ENCODE measurements at places on chromosomes 16 and 17.

DNA sequence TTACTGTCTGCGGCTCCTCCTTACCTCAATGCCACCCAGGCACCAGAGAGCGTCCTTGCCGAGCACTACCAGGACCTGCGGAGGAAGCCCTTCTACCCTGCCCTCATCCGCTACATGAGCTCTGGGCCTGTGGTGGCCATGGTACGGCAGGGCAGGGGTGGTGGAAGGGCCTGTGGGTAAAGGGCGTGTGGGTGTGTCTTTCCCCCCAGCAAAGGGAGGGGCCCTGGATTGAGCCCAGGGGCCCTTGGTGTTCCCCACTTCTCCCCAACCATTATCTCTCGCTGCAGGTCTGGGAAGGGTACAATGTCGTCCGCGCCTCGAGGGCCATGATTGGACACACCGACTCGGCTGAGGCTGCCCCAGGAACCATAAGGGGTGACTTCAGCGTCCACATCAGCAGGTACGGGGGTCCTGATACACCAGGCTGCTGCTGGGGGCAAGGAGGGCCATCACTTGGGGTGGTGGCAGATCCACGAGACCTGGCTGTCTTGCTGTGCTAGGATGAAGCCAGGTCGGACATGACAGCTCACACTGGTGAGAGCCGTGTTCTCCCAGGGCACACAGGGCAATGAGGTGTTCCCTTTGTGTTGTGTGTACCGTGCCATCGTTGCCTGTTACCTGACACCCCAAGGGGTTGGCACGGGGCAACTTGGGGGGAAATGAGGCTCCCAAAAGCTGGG, 2.2 kb upstream of the DECR2 start:
- no peak for DNase-seq

- DNase-seq = no peak
These were observed 16.6 kb downstream of the NOS2 start for GRCh38 chr17:27783440-27784350.

DNA sequence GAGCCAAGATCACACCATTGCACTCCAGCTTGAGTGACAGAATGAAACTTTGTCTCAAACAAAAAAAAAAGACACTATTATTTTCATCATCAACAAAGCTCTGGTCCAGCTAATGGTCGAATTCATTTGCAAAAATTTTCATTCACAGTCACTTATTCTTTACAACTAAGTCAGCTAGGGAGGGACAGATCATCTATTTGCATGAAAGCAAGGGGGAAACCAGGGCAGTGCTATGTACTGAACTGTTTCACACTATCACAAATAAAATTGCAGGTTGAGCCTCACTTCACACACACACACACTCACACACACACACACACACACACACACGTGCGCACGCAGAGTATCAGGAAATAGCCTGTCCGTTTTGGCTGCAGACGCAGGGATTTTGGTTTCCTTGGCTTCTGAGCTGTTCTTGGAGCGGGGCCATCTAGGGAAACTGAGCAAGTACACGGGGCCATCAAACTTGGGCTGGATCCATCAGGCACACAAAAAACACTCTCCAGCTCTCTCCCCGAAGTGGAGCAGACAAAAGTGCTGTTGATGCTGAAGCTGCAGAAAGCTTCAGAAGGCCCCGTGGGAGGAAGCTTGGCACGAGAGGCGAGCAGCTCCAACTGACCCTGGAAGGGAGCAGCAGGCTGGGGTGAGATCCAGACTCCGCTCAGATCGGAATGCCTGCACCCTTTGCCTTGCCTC, 44.3 kb upstream of the HELZ start:
- DNase-seq = no peak

- DNase-seq = no peak
These were observed 7.3 kb downstream of the ST6GALNAC2 start for GRCh38 chr17:76578376-76578775.

- no peak for DNase-seq
These were observed 47.0 kb upstream of the GSG1L start for GRCh38 chr16:28110479-28110878.

DNA sequence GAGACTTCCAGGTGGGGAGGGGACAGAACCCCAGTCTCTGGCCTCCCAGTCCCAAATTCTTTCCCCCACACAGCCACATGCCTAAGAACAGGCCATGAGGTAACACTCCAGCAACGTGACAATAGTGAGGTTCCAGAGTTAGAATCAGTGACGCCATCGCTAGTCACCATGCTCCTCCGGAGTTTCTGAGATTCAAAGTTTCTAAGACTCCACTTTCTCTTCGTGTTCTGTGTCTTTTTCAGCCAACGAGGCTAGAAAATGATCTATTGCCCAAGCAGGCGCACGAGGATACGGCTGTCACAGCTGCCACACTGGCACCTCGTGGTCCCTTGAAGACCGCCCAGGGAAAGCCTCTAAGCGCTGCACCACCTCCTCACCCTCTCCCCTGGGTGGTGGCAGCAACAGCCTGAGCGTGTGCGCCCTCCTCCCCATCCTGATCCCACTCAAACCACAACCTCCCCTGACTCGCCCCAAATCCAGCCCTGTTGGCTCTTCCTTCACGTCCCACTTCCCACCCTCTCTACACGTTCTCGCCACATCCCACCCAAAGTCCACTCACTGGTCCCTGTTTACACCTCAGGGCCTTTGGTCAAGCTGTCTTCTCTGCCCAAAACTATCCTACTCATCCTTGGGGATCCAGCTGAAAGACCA, 1.0 kb downstream of the MCRIP1 start:
- DNase-seq = peak; percentile 49

- DNase-seq = no peak
These were observed 121.7 kb upstream of the SDK2 start for GRCh38 chr17:73765824-73766563.

GRCh38 chr17:73340093-73340596, 28.3 kb upstream of the CDC42EP4 start:
- no peak for DNase-seq

DNA sequence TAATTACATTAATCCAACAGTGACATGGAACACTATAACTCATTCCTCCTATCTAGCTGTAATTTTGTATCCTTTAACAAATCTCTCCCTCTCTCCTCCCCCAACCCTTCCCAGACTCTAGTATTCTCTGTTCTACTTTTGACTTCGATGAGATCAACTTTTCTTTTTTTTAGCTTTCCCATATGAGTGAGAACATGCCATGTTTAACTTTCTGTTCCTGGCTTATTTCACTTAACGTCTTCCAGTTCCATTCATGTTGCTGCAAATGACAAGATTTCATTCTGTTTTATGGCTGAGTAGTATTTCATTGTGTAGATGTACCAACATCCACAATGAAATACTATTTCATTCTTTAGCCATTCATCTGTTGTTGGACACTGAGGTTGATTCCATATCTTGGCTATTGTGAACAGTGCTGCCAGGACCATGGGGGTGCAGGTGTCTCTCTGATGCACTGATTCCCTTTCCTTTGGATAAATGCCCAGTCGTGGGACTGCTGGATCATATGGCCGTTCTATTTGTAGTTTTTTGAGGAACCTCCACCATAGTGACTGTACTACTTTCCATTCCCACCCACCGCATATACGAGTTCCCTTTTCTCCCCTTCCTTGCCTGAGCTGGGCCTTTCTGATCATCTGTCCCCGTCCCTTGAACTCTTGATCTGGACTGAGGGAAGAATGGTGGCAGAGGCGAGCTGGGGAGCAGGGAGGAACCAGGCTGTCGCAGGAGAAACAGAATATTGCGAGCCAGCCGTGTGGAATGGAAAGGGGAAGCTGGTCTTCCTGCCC, 7.7 kb upstream of the CEP295NL start:
- no peak for DNase-seq

GRCh38 chr16:14199624-14200023, 128.5 kb downstream of the MRTFB start:
- DNase-seq = no peak

DNA sequence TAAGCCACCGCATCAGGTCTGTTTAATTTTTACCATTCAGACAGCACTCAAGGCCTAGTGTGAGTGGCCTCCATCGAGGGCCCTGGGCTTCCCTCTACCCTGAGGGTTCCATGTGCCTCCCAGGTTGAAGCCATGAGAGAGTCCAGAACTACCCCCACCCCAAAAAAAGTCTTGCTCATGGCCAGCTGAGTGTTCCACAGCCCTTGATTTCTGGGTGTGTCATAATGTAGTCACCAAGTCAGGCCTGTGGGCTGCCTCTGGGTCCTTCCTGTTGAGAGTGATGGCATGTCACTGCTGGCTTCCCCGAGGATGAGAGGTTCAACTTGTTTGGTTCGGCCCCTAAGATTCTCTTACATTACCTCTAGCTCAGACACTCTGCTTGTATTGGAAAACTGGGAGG, 100.6 kb downstream of the PITPNC1 start:
- DNase-seq = no peak

DNA sequence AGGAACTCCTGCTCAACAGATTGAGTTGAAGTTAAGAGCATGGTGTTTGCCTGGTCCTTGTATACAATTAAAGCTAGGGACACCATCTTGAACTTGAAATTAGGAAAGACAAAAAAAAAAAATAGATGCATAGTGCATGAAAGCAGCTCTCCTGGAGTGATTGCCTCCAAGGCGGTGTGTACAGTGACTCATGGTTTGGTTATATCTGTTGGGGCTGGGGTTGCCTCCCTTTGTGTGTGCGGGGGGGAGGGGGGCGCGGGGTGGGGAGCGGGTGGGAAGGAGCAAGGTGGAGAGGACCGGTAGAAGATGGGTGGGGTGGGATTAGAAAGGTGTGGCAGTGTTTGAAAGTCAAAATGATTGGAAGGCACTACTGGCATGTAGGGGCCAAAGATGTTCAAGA, 3.4 kb downstream of the TMED6 start:
- DNase-seq = no peak

DNA sequence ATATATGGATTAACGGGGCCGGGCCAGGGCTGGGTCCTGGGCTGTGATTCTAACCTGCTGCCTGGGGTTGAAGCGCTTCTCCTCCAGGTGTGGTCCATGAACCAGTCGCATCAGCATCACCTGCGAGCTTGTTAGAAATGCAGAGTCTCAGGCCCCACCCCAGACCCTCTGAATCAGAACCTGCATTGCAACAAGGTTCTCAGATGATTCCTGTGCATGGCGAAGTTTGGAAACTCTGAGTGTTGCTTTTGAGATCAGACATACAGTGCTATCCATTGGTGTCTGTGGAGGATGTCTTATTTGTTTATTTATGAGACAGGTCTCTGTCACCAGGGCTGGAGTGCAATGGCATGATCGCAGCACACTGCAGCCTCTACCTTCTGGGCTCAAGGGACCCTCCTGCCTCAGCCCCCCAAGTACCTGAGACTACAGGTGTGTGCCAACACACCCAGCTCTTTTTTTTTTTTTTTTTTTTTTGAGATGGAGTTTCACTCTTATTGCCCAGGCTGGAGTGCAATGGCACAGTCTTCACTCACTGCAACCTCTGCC, 99.8 kb downstream of the PITPNC1 start:
- no peak for DNase-seq

DNA sequence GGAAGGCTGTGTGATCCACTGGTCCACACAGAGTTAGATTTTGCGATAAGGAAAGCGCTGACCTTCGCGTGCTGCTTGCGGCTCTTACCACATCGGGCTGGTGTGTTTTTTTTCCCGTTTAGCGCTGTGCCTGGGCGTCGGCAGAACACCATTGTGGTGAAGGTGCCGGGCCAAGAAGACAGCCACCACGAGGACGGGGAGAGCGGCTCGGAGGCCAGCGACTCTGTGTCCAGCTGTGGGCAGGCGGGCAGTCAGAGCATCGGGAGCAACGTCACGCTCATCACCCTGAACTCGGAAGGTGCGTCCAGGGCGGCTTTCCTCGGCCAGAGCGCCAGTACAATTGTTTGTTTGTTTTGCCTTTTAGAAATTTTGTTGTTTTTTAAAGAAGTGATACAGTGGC, 54.7 kb downstream of the BANP start:
- no peak for DNase-seq

DNA sequence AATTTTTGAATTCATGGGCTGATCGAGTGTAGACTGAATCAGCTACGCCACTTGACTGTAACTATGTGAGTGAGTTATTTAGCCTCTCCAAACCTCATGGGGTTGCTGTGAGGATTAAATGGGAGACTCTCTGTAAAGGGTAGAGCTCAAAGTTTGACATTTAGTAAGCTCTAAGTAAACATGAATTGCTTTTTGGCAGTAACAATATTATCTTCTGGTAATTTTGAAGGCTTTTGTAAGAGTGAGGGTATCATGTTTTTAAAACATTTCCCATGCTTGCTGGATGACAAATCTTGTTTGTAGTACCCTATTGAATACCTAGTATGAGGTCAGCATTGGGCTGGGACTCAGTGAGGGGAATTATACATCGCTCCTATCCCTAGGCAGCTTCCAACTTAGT, 35.3 kb downstream of the MRTFB start:
- no peak for DNase-seq

GRCh38 chr17:58531661-58532554, 17.5 kb upstream of the MTMR4 start:
- no peak for DNase-seq

GRCh38 chr16:81607805-81608522, 163.4 kb downstream of the CMIP start:
- DNase-seq = no peak

GRCh38 chr16:89815639-89816348, 653 bp downstream of the FANCA start:
- DNase-seq = no peak

GRCh38 chr17:16023881-16024280, 24.3 kb downstream of the TTC19 start:
- DNase-seq = no peak

DNA sequence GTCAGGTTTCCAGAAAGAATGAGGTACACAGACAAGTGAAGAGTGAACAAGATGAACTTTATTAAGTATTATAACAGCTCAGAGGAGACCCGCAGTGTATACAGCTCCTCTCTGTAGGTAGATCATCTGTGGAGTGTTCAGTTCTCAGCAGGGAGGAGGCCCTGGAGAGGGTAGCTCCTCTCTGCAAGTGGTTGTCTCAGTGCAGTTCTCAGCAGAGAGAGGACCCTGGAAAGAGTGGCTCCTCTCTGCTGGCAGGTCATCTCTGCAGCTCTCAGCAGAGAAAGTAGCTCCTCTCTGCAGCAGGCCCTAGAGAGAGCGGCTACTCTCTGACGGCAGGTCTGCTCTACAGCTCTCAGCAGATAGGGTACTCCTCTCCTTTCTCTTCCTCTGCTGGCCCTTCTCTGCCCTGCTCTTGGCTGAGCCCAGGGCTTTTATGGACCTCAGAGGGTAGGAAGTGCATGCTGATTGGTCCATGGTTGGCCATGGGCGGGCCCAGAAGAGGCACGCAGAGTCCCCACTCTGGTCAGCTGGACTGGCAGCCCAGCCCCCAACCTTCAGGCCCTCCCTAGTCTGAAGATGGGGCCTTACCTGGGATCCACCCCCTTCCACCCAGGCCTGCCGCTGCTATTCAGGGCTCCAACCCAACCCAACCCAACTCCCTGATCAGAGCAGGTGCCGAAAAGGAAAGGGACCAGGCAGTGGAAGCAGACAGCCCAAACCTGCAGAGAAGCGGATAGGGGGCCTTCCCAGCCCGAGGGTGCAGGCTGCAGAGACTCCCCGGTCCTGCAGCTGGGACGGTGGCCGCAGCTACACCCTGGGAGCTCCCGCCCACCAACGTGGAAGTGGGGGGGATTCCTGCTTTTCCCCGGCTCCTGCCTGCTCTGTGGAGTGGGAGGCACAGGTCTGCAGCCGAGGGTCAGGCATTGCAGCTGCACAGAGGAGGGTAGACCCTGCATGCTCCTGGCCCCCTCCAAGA, 18.5 kb upstream of the DNAJA2 start:
- DNase-seq = no peak

Measured in NCI-H1694 (cell line).